ENCODE measurements at places on chromosomes 4 and X.
A peak's percentile ranks its signal among the peaks of the same experiment; 100 is the strongest.

DNA sequence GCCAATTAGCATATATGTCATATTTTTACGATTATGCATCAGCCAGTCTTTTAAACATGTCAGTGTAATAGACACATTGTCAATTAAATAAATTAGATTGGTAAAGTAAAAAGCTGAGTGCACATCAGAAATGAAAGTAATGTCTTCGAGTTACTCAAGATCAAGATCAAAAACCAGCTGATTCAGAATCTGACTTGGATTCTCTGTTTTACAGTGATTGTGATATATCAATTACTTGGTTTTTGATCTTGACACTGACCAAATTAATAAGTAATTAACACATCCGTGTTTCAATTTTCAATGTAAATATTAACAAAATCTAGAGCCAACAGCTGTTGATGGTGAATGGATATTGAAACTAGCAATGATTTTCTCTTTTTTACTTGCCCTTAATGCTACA, 311.6 kb downstream of the PDGFC start:
- DNase-seq = no peak

- no peak for DNase-seq
Observed at GRCh38 chr4:38068107-38068506, 107.9 kb downstream of the PTTG2 start.

DNA sequence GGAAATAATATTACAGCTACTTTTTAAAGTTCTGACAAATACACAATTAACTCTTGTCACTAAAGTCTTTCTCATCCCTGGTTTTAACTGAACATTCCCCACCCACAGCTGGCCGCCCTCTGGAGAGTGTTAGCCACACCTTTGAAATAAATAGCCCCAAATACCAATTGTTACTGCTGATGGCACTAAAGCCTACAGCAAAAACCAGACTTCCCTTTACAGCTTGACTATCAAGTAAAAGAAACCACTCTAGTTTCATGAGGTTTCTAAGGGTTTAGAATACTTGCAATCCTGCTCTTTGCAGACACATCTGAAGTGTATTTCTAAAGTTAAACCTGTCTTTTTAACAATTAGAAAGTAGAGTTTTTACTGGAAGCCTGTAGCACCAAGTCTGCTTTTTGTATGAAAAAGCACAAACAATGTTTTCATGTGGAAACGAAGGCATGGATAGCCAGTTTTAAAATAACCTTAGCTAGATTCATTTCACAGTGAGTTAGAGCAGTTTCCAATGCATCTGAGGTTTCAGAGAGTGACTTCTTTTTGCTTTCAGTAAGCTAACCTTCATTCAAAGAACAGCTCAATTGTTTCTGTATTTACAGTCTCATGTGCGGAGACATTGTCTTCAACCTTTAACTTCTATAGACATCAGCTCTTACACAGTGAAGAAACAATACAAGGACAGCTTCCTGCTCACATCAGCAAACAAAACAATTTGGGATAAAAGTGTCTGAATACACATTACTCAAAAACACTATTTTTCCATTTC, 164.8 kb upstream of the VEGFC start:
- no peak for DNase-seq

- no peak for DNase-seq
Observed at GRCh38 chrX:47390780-47391179, 20.4 kb downstream of the ZNF157 start.

DNA sequence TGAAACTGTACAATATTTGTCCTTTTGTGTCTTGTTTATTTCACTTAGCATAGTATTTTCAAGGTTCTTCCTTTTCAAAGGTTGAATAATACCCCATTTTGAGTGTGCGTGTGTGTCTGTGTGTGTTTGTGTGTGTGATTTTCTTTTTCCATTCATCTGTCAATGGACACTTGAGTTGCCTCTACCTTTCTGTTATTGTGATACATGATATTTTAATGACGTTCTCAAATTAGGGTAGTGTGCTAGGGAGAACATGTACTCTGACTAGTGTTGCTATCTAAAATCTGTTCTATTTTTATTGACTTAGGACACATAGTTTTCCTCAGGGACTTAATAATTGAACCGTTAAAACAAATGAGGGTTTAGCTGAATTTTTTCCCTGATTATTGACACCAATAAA, 9.9 kb downstream of the MMRN1 start:
- no peak for DNase-seq

- no peak for DNase-seq
Observed at GRCh38 chr4:113288696-113289095, 239.2 kb downstream of the ANK2 start.

- DNase-seq = no peak
Observed at GRCh38 chr4:42345962-42346544, 51.2 kb upstream of the SHISA3 start.

- DNase-seq = no peak
Observed at GRCh38 chr4:89009761-89010369, 47.1 kb downstream of the FAM13A start.

- no peak for DNase-seq
Observed at GRCh38 chrX:20056704-20057103, 60.0 kb downstream of the MAP7D2 start.

- DNase-seq = no peak
Observed at GRCh38 chr4:138438608-138439007, 196.5 kb upstream of the SLC7A11 start.

GRCh38 chr4:40686081-40686913, 56.6 kb upstream of the RBM47 start:
- DNase-seq = no peak

DNA sequence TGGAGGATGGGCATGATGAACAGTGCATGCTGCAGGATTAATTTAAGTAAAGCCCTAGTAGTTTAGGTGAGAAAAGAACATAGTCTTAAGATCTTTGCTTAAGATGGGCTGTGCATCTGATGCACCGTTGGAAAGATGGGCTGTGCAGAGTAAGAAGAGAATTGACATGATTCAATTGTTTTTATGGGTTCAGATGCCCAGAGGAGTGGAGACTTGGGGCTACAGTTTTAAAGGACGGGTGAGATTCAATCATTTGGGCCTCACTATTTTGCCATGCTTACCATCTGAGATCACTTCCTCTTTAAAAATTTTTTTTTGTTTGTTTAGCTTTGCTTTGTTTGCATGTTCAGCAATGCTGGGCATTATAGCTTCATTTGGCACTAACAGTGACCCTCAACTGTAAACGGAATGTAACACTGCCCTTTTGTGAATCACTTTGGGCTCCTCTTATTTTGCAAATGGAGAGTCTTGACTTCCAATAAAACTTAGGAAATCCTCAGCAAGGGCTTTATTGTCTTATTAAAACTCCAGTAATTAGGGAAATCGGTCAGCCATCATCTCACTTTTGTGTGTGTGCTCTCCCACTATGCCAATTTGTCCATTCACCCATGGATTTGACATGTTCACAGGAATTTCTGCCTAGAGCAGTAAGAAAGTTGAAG, 216.1 kb upstream of the TLL1 start:
- DNase-seq = no peak

- DNase-seq = peak; percentile 79
Observed at GRCh38 chrX:71068044-71068918, at the start of gene SNX12. SNX12 (minus strand) TSS chrX:71068334; CDS start chrX:71068306, 28 bp downstream.

- DNase-seq = no peak
Observed at GRCh38 chr4:36767596-36767995, 476.9 kb upstream of the NWD2 start.

DNA sequence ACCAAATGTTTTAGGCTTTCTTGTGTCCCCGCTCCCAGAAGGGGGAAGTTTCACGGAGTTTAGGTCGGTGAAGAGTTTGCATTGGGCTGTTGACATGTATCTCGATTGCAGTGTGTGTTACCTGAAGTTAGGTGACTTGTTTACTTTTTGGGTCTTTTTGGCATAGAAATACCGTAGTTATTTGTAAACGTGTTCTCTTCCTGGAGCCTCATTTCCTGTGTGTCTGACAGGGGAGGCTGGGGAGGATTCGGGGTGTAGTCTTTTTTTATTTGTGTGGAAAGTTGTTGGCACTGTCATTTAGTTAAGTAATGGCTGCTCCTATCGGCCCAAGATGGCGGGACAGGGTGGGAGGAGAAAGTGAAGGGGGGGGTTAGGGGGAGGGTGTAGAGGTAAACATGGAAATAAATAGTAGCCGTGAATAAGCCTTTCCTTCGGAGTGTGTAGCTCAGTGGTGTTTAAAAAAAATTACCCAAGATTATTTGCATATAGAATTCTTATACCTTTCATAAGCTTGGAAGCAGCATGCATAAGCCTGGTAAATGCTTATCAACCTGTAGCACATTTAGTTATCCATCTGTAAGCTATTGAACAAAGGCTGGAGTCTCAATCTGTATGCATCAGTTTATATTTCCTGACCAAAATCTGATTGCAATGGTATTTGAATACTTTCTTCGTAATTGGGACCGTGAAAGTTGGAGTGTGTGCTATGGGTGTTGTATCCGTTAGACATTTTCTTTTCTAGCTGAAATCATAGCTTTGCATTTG, 1.6 kb downstream of the KDM6A start:
- DNase-seq = no peak

DNA sequence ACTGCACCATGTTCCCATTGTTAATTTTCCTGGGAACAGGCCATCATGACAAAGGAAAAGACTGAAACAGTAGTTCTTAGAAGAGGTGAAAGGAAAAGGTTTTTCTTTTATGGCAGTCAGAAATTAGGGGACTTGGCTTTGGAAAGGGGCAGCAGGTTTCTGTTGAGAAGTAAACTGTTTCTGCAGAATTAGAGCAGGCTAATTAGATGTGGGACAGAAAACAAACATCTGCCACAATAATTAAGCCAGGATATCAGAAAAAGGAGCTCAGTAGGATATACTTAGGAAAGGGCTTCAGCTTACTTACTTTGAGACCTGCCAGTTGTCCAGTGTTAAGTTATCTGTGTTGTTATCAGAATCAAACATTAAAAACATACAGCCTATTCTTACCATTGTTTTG, 36.7 kb upstream of the STPG2 start:
- no peak for DNase-seq

GRCh38 chr4:1342003-1342402, 5.0 kb upstream of the UVSSA start:
- DNase-seq = no peak

DNA sequence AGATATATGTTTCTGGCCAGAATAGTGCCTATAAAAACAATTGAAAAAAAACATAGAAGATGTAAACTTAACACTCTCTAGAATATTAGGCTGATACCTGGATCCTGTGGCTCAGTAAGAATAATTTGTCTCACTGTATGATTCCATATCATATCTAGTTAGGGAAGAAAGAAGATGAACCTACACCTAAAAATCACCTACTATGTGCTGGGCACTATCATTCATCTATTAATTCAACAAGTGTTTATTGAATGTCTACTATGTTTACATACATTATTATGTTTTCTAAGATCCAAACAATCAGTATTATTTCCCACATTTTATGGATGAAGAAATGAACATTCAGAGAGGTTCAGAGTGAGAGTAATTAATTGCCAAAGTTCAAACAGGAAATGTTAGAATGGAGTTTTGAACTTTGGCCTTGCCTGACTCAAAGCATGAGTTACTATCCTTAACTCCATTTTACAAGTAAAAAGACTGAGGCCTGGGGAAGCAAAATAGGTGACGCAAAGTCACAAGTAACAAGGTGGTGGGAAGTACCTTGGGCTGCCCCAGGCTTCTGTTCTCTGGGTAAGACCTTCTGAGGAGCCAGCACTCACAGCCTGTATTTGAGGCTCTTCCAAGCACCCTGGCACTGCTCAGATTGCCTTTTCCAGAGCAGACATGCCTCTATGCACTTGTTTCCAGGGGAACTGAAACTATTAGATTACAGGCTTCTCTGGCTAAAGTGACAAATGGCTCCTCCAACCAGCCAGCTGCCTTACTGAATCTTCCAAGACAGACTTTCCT, 111.1 kb upstream of the ACSL4 start:
- DNase-seq = no peak

DNA sequence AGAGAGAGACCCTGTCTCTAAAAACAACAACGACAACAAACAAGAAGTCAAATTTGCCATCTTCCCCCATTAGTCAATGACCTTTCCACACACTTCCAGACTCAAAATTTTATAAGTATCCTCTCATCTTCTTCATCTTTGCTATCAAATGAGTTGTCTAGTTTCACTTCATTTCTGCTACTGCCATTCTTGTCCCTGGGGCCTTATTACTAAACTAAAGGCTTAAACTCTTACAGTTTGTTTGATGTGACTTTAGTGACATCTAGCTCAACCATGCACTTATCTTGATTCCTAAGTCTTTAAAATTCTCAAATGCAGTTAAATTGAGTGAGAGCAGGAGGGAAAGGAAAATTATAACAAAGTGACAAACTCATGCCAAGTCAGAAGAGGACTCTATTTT, 271.8 kb upstream of the GK2 start:
- no peak for DNase-seq

GRCh38 chrX:68234171-68234910, 199.0 kb downstream of the OPHN1 start:
- DNase-seq = no peak

- no peak for DNase-seq
Observed at GRCh38 chrX:112844250-112844649, 3.6 kb upstream of the AMOT start.

DNA sequence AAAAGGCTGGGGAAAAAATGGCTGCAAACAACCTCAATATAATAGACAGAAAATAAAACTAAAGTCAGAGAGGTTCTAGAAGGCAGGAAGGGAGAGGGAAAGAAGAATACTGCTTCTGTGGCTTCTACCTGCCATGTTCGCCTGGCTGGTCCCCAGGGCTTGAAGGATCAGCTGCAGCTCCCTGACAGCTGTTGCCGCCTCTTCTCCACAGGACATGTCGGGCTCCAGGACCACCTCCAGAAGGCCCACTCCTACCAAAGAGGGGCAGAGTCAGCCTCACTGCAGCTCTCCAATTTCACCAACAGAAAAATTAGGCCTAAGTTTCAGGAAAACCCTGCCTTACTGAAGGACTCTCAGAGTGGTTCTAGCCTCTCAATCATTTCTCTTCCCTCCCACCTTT, 44.9 kb downstream of the GATB start:
- no peak for DNase-seq

DNA sequence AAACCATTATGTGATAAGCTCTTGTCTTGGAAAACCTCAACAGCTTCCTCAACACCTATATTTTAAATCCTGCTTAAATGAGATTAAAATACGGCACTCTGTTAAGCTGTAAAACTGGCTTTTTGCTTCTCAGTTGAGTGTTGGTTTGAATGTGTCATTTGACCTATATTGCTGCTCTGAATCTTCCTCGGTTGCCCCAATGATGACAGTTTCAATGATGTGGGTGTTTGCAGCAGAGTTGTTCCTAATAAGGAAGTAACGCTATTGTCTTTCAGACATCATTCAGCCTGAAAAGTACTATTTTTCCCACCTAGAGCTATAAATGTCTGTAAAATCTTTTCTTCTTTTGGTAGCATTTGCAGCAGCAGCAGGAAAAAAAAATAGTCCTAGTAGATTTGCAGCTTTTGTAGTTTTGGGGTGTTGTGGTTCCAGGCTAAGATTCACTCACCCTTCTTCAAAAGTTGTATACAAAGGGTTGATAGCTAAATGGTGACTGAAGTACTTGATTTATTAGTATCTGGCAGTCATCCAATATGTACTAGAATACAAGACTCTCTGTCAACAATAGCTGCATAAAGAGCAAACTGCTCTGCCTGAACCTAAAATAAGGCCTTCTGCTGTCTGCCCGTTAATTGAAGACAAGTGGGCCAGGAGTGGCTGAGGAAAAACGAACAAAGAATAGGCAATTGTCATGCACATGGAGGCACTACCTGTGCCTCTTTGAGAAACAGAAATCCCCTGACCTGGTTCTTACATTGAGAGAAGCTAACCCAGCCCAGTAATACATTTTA, 333.1 kb downstream of the IL1RAPL1 start:
- no peak for DNase-seq

GRCh38 chrX:63658920-63659319, 126.1 kb downstream of the ARHGEF9 start:
- DNase-seq = no peak

Measured in activated B cell treated with CpG ODN at 0.5 μM for 24 hours (primary cell).